ENCODE measurements at places on chromosomes 7 and 10.

GRCh38 chr10:130804778-130805634 lies 506.5 kb downstream of the TCERG1L start:
- DNase-seq = no peak

DNA sequence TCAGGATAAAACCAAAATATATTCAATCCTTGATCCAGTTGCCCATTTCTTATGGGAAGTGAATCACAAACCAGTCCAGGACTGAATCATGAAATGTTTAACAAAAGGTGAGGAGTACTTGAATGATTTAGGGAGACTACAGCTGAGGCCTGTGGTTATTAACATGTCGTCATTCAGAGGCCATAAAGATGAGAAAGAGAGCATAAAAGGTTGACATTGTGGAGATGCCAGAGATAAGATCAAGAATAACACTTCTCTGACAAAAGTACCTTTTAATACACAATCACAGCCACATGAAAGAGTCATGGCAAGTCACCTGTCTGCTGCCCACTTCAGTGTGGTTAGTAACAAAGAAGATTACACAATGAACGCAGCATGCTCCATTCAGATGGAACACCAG lies 1195.7 kb upstream of the SORCS1 start:
- no peak for DNase-seq

- no peak for DNase-seq
Observed at GRCh38 chr10:87575851-87576250, 71.2 kb downstream of the MINPP1 start.

- DNase-seq = no peak
Observed at GRCh38 chr10:1515121-1515779, 222.1 kb downstream of the ADARB2 start.

GRCh38 chr7:75931680-75932079 lies 16.7 kb downstream of the POR start:
- DNase-seq = no peak

DNA sequence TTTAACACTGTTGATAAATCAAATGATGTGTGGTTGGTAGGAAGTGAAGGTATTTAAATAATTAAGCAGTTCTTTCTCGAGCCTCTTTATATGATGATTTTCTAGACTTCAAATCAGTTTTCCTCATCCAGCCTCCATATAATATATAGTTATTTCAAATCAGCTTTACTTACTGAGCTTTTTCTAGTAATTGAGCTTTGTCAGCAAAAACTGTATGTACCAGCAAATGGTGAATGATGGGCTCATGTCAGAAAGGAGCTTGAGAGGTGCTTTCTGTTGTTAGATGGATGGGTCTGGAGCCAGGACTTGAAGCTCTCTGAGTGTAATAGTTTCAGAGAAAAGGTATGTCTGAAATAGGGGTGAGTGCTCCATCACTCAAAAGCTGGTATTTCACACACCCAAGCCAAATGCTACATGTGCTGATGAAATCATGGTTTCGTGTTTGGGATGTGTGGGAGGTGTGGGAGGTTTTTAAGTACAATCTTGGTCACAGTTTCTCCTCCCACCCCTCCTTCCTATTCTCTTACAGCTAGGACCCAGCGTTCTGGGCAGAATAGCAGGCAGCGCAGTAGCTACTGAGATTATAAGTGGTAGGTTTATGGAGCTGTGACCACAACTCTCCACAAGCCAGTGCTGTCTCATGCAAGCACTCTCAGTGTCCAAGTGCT lies 55.8 kb downstream of the LRMDA start:
- peak; percentile 25 for DNase-seq

- DNase-seq = no peak
Observed at GRCh38 chr7:79386688-79387422, 66.6 kb downstream of the MAGI2 start.

DNA sequence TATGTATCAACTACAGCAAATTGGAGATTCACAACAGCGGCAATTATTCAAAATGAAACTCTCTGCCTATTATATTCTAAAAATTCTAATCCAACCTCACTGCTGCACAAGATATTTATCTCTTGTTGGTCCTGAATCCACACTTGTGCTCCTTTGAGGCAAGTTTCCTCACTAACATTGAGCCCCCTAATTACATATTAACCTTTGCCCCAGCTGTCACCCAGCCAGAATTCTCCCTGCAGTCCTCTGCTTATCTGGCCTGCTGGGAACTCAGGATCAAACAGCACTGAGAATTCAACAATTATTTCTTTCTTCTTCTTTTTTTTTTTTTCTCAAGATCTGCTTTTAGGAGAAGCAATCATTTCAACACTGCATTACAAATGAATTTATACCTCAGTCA lies 21.5 kb upstream of the PLAC9 start:
- no peak for DNase-seq

DNA sequence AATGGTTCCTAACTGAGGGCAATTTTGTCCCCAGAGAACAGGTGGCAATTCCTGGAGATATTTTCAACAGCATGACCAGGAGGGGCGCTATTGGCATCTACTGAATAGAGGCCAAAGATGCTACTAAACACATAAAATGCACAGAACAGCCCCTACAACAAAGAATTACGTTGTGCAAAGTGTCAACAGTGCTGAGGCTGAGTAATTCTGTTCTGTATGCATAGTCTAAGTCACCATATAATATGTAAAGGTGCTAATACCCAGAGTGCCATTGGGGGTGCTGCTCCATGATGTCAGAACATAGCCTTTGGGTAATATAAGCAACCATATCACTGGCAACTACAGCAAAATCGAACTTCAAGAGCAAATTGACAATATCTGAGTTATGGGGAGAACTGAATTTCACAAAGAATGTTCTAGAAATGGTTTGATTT lies 213.3 kb upstream of the PHYHIPL start:
- no peak for DNase-seq

DNA sequence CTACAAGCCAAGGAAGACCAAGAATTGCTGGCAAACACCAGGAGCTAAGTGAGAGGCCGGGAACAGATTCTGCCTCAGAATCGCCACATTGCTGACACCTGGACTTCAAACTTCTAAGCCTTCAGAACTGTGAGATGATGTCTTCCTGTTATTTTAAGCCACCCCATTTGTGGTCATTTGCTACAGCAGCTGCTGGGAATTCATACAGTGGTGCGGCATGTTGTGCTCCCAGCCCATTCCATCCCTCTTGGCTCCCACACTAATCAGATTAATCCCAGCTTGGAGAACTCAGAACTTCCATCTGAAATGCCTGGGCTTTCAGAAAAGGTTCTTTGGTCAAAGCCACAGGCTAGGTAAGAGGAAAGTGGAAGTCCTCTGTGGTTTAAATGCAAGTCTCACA lies 24.9 kb downstream of the TCAF1 start:
- no peak for DNase-seq

All from Kasumi-1 (cell line).